NCI-H446 (cell line): ENCODE measurements at places on chromosomes 7 and 10.

DNA sequence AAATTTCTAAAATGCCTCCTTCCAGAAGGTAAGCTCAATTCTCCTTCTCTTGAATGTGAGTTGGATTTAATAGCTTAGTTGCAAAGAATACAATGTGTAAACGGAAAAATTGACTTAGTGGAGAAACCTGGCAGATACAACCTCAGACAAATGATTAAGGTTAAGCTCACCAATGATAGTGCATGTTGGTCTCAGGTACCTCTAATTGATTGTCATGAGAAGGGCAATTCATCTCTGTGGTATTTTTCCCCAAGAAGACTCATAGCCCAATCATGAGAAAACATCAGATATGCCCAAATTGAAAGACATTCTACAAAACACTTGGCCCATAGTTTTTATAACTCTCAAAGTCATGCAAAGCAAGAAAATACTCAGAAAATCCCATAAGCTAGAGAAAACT is 36.2 kb upstream of the TMEM106B start:
- no peak for DNase-seq

- no peak for DNase-seq
Observed at GRCh38 chr7:49660170-49660783, 113.2 kb upstream of the VWC2 start.

DNA sequence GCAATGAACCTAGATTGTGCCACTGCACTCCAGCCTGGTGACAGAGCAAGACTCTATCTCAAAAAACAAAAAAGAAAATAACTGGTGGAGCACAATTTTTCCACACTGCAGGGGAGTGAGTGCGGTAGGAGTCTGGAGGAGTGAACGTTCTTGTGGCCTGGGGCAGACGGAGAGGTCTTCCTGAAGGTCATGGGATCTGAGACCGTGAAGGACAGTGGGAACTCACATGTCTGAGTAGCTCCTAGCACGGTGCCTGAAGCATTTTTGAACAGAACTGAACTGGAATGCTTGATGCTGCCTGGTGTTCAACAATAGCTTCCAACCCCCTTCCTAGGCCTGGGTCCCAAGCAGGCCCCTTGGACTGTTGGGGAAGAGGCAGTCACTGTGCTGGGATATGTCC is 84.3 kb upstream of the PODXL start:
- DNase-seq, result no peak

- no peak for DNase-seq
Observed at GRCh38 chr7:99092064-99092720, 51.7 kb downstream of the SMURF1 start.

- DNase-seq, result no peak
Observed at GRCh38 chr7:107179326-107180164, 10.7 kb downstream of the HBP1 start.

DNA sequence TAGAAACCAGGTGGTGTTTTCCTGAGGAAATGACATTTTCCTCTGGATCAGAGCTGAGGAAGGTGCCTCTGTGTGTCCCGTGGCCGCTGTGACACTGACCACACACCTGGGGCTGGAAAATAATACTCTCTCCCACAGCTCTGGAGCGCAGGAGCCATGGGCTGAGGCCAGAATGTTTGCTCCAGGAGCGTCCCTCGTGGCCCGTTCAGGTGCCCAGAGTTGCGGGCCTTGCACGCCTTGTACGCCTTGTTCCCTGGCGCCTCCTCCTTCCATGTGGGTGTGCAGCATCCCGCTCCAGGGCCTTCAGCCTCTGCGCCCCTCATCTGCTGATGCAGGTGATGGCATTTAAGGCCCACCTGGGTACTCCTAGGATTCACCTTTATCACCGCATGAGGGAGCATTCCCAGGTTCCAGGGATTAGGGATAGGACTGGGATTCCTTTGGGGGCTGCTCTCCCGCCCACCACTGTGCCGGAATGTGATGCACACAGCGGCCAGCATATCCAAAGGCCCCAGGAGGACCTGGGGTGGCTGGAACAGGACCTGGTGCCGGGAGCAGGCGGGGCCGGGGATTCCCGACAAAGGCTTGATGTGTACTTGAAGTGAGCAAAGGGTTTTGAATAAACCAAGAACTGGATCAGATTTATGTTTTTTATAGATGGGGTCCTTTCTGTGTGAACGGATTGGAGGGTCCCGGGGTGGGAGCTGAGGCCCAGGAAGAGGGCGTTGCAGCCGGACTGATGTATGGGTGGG is 44.0 kb downstream of the PITRM1 start:
- DNase-seq, result no peak

DNA sequence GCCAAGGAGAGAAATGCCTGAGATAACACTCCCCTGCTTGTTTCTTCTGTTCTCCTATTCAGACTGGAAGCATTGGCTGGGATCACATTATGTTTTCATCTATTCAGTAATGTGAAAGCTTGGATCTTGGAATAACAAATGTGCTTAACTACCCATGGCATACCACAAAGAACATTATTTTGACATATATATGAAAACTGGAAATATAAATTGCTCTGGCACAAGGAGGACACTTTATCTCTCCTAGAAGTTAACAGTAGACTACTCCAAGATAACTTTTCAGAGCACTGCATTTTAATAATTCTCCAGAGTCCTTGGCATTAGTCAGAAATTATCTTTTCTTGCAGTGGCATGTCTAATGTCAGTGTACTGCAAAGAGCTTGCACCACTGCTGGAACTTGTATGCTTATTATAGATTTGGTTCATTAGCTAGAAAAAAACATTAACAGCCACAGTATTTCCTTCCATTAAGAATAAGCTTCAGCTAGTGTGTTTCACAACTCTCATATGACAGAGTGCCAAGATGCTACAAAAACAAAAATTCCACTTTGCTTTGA is 169.3 kb upstream of the LRRN3 start:
- no peak for DNase-seq

DNA sequence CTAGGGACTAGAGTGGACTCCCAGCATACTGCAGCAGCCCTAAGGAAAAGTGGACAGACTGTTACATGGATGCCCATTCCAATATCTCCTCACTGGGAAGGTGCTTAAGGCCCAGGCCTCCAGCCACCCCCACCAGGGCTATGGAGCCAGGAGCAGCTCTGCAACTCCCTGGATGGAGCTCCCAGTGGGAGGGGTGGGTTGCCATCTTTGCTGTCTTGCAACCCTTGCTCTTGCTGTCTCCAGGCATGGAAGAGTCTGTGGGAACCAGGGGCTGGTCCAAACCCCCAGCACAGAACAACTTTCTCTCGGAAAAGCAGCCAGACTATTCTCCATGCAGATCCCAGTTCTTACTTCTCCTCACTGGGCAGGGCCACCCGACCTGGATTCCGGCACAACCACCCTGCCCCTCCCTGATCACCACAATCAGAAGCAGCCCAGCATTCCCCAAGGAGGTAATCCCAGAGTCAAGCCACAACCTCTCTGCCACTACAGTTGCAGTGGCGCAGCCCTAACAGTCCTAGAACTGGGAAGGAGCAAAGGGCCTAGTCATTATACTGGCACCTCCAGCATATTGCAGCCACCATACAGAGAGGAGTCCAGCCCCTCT is 41.8 kb upstream of the ZNF488 start:
- DNase-seq, result no peak

- no peak for DNase-seq
Observed at GRCh38 chr7:142752376-142753225, 3.3 kb downstream of the PRSS1 start.

DNA sequence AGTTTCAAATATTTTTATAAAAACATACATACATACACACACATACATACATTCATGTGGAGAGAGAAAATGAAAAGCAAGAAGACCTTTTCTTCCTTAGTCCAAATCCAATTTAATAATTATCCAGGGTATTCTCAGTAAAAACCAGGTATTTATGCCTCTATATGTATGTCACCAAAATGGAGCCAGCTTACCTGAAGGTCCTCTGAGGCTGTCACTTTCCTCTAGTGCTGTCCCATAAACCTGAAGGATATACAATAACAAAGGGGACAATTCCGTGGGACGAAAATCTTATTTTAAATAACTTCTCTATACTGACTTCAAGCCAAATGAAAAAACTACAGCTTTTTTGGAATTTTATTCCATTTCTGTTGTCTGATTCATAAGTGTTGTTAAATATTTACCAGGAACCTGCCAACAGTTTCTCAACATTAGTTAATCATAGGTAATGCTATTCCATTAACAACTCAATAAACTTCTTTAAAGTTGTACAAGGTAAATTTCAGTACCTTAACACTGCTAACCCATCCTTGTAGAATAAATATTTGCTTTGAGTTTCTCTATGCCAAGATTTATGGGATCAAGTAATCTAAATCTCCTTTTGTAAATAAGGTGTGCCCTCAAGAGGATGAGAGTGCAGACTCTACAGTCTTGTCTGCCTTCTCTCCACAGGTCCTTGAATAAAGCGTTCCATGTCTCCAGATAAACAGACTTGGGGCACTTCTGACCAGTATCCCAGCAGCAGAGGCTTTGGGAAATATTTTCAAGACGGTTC is 260.3 kb downstream of the AHR start:
- DNase-seq, result no peak

DNA sequence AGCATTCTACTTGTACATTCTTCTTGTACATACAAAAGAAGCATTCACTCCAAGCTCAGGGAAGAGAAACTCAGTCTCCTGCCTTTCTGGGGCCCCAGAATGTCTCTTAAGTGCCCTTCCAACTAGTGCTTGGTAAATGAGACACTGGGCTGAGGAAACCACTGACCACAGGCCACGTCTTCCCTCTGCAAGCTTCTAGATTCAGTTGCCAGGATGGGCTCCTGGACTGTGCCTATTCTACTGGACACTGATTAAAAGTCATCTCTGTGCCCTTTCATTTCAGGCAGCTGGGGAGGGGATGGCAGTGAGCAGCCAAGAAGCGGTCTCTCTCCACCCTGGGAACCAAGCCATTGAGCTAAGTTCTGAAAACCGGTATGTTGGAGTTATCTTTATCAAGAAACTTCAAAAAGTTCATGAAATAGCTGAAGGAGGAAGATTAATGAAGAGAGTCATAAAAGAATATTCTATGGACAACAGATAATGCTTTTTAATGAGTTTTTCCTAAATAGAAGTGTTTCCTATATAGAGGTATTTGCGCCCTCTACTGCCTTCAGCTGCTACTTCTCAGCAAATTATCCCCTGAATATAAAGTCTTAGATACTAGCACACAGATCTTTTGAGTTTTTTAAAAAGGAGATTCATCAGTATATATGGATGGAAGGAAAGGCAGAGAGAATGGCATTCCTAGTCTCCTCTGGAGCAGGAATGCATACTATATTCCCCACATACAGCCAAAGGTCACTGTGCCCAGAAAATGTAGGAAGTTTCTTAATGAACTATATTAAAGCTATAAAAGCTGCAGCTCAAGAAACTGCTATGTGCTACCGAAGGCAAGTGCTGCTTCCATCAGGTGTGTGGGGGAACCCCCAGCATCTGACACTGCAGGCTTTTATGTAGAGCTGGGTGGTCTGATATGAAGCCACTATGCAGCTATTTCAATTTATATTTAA is 8.4 kb upstream of the IFIT1B start:
- no peak for DNase-seq

GRCh38 chr7:76386691-76387260 is 22.7 kb downstream of the SSC4D start:
- DNase-seq, result no peak

DNA sequence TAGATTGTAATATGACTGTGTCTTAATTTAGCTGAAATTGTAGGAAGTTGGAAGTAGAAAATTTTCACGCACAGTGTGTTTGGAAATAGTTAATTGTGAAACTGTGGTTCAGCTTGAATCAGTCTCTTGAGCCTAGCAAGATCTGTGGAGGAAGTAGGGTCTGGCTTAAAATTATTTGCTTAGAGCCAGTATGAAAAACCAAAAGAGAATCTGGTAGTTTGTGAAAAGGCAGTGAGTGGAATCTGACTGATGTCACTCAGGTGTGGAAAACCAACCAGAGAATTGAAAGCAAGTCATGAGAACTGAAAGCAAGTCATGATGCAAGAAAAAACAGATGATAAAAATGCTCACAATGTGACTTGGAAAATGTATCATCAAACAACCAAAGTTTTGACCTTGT is 11.5 kb downstream of the LIPJ start:
- DNase-seq, result no peak

- no peak for DNase-seq
Observed at GRCh38 chr10:18504161-18504560, 147.2 kb downstream of the NSUN6 start.

DNA sequence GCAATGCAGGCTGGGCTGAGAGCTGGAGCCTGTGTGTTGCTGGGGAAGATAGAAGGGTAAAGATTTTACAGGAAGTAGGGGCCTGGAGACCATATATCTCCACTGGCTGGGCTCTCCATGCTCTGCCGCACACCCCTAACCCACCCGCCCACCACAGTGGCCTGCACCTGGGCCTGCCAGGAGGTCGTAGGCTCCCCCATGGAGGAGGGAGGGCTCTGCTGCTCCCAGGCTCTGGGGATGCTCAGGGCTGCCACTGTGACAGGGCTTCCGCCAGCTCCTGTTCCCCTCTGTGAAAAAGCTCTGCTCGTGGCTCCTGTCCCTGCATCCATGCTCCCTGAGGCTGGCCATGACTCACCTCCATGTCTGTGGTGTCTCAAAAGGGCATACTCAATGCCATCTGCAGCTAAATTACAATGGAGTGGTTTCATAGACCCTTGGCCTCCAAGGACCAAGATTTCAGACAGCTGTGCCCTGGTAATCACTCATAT is 106.0 kb downstream of the CXCL12 start:
- no peak for DNase-seq

DNA sequence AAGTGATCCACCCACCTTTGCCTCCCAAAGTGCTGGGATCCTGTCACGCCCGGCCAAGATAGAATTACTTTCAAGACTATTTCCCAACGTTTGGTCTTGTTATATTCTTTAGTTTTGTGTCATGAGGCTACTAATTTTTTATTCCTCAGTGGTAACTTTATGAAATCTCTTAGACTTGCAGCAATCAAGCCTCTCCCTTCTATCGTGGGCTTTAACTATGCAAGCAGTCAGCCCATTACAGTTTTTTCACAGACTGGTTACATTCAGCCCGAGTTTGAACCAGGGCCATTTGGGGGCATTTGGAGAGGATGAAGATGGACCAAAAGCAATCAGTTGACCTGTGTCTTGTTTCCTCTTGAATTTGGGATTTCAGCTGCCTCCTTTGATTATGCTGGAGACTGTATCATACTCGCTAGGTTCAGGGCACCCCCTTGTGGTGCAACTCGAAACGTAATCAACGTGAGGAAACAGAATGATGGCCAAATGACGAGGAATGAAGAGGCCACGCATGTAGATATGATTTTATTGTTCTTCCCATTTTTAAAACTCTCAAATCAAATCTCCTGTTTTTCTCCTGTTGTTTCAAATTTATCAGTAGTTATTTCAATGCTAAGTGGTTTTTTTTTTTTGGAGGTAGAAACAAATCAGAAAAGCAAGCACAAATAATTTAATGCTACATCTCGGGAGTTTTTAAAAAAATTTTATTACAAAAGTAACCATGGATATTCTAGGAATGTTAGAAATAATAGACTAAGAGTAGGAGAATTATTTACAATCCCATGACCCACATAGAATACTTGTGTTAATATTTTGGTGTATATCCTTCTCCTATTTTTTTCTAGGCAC is 151.6 kb downstream of the KIAA1217 start:
- peak; percentile 40 for DNase-seq

DNA sequence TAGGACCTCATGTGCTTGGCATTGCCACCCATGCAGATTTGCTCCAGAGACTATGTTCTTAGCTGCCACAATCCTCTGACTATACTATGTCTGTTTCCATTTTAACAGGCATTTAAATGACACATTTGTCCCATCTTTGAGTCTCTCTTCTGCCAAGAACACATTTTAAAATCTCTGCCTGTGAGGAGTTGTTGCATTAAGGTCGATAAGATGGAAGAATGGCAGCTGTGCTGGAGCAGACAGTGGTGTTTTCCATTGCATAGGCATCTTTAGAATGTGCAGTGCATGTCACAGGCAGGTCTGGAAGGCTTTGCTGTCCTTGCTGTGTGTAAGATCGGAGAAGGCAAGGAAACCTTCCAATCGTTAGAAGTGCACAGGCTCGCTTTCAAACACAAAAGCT is 70.9 kb upstream of the CELF2 start:
- no peak for DNase-seq
